ENCODE measurements at places on chromosomes 6 and 20.

- DNase-seq = no peak
Measured at GRCh38 chr6:24900917-24901697, 34.7 kb downstream of the RIPOR2 start.

GRCh38 chr6:11467364-11467763 is 70.2 kb upstream of the TMEM170B start:
- no peak for DNase-seq

- no peak for DNase-seq
Measured at GRCh38 chr20:48787861-48788375, 39.9 kb downstream of the PREX1 start.

DNA sequence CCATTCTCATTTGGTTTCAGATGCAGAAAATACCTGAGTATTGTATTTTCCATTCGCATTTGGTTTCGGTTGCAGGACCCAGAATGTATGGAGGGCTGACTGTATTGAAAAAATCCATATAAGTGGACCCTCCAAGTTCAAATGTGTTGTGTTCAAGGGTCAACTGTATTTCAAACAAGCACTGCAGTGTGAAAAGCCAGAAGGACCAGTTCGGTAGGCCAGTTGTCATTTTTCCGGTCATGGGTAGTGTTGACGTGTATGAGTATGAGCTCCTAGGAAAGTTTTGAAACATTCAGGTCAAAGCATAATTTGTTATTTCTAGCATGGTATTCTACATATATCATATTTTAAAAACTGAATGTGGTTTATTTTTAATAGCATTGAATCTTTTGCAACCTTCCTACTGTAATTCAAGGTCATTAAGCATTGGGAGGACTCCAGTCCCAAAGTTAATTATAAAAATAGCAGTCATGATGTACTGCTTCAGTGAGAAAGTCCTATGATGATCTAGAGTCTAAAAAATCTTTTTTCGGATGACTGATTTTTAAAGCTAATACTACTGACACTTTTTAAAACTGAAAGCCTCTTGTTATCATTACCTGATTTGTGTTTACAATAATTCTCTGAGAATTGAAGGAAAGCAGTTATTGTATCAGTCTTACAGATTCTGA is 18.9 kb downstream of the NHSL1 start:
- no peak for DNase-seq

DNA sequence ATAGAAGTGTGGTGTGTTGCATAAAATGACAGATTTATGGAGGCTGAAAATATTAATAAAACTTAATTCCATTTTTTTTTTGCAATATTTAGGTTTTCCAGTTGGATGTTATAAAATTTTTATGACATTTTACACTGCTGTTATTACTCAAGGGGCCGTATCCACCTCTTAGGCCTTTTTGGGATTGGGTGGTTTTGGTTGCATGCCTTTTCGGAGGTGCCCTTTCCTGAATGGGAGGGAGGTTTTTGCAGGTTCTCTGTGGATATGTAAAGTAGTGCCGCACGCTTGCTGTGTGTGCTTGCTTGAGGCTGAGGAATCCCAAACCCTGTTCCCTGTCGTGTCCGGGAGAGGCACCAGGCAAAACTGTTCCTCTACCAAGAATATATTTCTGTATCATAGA is 6.8 kb downstream of the ARID1B start:
- no peak for DNase-seq

- no peak for DNase-seq
Measured at GRCh38 chr6:32627831-32628230, 9.4 kb upstream of the HLA-DQA1 start.

- no peak for DNase-seq
Measured at GRCh38 chr6:12749531-12750379, 33.2 kb downstream of the PHACTR1 start.
